ENCODE measurements at places on chromosomes 4 and X.

- DNase-seq, result no peak
Measured at GRCh38 chrX:24225265-24225664, 75.7 kb downstream of the ZFX start.

- no peak for DNase-seq
Measured at GRCh38 chr4:111494971-111495370, 650.3 kb upstream of the FAM241A start.

- no peak for DNase-seq
Measured at GRCh38 chr4:66357316-66357715, 687.0 kb upstream of the EPHA5 start.

DNA sequence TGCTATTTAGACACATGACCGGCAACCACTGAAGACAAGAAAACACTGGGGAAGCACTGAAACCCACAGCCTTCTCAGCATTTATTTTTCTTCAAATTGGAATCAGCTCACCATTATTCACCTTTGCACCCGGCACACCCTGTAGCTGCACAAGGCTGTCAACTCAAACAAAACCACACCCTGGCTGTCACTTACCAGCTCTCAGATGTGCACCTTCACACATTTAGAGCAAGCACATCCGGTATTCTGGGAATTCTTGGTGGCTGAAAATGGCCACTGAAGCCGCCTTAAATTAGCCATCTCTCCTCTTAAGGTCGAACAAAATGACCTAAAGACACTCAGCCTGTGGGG lies 5.9 kb downstream of the ZFYVE28 start:
- DNase-seq, result peak; percentile 41

GRCh38 chrX:24259544-24260240 lies 54.2 kb downstream of the SUPT20HL2 start:
- DNase-seq, result peak; percentile 76

DNA sequence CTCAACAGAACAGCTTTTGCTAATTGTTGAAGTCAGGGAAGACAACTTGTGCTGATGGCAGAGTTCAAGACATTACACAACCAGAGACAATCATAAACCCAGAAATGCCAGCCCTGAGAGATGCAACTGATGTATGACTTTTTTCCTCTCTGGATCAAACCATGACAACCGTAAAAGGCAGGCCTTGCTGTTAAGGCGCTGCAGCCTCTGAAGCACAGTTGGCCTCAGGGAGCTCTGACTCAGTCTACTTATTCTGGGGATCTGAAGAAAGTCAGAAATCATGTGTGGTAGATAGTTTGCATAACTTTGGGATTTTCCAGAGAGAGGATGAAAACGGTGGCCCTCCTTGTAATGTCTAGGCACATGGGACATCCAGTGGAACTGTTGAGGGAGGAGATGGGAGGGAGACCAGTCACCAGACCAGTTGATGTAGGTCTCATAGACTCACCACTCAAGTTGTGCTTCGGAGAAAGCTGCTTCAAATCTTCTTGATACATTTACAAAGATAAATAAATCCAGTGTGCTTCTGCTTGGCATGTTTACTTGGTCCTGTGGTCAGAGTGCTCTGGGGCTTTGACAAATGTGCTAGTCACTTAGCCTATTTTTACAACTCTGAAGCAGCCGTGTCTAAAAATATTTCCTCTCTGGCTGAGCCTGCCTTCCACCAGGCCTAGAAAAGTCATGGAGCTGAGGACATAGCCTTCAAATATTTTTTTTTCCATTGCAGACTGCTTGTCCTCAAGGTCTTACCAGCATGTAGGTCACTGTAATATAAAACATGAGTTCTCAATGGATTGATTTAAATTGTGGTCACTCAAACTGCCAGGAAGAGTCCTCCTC lies 7.5 kb downstream of the HADH start:
- DNase-seq, result peak; percentile 18

DNA sequence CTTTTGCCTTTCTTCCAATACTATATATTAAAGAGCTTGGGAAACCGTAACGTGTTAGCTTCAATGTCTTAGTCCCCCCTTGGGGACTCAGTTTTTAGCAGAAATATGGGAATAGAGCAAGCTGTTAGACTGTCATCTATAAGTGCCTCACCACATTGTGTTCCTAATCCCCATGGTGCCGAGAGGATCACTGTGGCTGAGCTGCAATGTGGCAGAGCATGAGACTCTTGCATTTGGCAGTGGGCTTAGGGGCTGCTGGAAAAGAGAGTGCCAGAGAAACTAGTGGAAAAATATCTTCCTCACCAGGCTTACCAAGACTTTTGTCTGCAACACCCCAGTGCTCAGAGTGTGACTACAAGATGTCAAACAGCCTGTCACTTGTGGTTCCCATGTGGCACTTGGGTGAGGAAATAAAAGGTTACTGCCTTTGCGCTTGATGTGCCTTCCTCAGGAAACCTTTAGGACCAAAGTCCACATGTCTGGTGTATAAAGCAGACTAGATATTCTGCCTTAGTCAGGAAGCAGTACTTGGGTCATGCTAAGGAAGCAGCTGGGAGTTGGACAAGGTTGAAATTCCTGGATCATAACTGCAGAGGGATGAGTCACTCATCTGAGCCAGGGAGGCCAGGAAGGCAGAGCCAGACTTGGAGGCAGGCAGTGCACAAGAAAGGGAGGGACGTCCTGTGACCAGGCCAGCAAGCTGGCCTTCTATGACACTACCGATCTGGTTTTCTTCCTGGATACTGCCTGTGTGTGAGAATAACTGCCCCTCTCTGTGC lies 9.7 kb upstream of the MAGEA4 start:
- peak; percentile 80 for DNase-seq

- no peak for DNase-seq
Measured at GRCh38 chr4:83112678-83113428, 1.7 kb downstream of the PLAC8 start.

- no peak for DNase-seq
Measured at GRCh38 chr4:114396808-114397207, 201.8 kb upstream of the UGT8 start.

DNA sequence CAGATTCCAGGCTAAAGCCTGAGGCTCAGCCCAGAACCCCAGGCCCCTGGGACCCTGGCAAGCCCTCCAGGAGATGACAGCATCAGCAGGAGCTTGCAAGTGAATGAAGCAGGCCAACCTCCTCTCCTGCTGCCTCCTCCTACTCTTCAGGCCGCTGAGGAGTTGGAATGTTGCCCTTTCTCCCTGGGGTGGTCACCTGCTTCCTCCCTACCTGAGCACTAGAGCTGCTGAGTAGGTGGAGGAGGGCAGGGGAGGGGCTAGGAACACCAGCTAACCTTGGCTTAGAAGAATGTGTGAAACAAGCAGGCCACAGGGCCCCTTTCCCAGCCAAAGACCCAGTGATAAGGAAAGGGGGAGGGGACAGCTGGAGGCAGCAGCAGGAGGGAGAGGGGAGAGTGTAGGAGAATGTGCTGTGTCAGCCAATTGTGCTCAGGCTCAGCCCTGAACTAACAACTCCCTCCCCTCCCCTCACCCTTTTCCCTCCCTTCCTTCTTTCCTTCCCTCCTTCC lies 58.0 kb downstream of the PJA1 start:
- no peak for DNase-seq

GRCh38 chr4:52856801-52857200 lies 5.3 kb upstream of the RASL11B start:
- DNase-seq, result no peak

DNA sequence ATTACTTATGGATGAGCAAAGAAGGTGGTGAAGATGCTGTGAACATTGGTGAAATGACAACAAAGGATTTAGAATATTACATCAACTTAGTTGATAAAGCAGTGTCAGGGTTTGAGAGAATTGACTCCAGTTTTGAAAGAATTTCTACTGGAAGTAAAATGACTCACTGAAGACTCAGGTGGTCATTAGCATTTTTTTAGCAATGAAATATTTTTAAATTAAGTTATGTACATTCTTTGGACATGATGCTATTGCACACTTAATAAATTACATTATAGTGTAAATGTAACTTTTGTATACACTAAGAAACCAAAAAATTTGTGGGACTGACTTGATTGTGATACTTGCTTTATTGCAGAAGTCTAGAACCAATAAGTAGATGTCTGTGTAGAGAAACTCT lies 56.9 kb downstream of the USO1 start:
- peak; percentile 6 for DNase-seq

GRCh38 chr4:109441862-109442458 lies 8.3 kb downstream of the SEC24B start:
- peak; percentile 46 for DNase-seq

DNA sequence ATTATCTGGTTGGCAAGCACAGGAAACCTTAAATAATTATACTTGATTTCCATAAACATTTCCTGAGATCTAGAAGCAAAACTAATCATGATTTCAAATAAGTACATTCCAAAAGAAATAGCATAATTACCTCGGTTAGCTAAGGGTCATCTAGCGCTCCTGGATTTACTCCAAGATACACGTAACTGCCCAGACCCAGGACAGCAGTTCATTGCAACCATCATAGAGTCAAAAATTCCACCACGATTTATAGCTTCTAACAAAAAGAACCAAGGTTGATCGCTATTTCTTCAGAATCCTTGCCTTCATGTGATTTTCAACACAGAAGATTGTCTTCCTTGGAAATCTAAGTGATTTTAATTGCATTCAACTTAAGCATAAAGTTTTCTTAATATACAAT lies 1235.5 kb upstream of the TENM3 start:
- no peak for DNase-seq

DNA sequence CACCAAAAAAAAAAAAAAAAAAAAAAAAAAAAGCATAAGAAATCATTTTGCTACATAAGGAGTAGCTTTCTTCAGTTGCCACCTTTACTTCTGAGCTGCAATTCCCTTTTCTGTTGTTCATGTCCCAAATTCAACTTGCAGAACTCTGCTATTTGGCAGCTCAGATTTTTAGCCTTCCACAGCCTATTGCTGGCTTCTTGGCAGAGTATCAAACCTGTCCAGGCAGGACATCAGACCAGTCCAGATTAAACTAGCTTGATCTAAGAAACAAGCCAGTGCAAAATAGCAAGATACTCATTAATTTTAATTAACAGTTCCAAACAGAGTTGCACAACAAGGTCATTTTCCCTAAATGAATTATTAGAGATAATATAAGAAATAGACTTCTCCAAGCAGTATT lies 123.6 kb upstream of the NR3C2 start:
- DNase-seq, result no peak

GRCh38 chr4:113474017-113474416 lies 287.5 kb downstream of the CAMK2D start:
- peak; percentile 95 for DNase-seq

- no peak for DNase-seq
Measured at GRCh38 chr4:140255927-140256326, 101.9 kb upstream of the MAML3 start.

DNA sequence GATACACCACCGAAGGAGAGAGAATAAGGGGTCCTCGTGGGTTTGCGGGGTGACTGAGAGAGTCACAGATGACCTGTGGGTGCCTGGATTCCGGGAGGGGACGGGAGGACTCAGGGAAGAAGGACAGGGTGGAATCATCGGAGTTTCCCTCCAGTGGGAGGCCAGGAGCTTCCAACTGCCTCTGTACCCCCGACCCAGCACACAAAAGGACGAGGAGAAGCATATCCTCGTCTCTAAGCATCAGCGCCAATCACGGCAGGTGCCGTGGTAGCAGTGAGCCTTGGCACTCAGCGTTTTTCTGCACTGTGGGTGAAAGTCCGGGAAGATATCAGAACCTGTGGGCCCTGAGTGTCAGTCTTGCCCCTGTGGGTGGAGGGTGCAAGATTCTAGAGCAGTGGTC lies 62.0 kb downstream of the ASMT start:
- DNase-seq, result no peak
